ENCODE measurements at places on chromosomes 6 and 20.

DNA sequence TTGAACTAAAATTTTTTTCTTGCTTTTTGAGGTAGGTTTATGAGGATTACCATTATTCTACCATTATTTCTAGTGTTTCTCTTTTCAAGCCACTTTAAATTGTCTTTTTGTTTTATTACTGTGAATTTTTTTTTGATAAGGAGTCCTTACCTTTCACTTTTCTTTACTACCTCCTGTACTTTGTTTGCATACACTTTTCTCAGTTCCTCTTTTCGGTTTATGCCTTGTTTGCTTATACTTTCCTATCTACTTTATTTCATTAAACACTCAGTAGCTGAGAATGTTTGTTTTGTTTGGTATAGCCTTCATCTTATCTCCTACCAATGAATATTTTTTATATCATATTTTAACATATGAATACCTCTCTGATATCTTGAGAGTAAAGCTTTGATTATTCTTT is 147.9 kb downstream of the TFAP2B start:
- DNase-seq, result no peak

DNA sequence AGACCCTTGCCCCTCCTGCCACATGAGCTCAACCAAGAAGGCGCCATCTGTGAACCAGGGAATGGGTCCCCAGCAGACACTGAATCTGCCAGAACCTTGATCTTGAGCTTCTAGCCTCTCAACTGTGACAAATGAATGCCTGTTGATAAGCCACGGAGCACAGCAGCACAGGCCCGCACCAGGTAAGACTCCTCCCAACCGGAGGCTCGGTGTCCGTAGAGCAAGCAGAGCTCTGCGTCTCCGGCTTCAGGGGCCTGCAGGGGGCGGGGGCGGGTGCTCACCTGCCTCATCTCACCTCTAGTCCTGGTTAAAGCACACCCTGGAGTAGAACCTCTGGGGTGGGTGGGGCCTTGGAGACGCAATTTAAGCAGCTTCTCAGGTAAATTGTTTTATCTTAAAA is 122.7 kb downstream of the SMOC2 start:
- DNase-seq, result no peak

DNA sequence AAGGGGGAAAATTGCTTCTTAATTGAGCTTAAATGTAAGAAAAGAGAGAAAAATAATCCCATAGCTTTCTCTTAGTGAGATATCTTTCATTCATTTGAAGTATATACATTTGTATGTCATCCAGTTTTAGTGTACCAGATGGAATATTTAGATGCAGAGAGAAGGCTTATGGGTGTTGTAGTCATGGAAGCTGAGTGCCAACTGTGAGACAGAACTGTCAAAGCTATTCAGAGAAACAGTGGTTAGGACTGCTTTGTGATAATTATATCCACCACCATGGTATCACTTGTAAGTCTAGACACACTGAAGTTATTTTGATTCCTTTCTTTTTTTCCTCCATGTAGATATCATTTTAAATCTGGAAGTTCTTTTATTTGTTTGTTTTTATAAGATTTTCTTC is 524.3 kb upstream of the EPHA7 start:
- DNase-seq, result no peak

- no peak for DNase-seq
Measured at GRCh38 chr6:109793021-109793420, 101.9 kb downstream of the FIG4 start.

DNA sequence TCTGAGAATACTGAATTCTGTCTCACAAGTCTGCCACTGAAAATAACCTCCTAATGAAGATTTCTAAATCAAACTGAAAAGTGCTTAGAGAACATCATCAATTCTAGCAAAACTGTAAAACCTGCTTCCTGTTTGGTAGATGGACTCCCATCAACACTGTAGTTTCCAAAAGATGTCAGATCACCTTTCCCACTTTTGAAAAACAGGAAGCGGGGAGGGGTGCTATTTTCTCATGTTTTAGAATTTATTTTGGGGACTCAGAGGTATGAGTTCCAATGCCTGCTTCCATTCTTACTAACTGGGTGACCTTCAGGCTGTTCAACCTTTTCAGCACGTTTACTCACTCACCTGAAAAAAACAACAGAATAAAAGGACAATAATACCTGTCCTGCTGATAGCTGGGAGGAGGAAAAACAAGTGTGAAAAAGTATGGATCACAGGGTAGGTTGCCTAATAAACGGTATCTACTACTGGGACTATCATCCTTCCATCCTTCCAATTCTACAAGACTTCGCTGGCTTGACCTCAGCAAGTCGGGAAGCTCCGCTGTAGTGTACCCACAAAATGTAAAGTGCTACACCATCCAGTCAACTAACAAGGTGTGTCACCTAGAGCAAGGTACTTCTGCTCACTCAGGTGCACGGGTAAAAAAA is 1.1 kb downstream of the ATP5F1E start:
- no peak for DNase-seq

DNA sequence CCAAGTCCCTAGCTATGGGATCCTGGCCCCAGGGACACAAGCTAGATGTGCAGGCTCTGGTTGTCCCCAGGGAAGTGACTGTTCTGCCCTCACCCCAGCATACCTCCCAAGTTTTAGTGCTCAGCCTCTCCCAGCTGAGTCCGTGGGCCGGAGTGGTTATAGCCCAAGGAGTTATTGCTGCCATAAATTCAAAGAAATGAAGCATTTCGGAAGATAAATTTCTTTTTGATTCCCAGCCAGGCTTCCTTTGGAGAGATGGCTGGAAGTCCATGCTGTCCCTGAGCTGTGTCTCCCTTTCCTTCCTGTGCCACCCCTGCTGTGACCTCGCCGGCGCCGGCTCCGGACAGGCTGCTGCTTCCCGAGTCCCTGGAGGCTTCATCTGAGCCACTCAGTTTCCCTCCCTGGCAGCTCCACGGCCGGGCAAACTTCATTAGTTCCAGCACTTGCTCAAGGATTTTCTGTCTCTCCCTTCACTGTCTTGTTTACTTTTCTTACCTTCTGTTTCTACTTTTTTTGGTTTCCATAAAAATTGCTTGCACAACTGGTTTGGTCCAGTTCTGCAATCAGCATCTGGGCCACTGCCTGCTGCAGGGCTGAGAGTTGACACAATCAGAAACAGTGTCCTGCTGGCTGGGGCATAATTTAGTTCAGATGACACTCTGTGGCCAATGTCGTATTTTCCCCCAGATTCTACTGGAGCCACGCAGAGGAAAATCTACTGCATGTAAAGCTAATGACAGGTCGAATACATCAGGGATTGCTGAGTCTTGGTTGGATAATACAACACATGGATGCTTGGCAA is 225.5 kb downstream of the SYNDIG1 start:
- DNase-seq, result no peak

- DNase-seq, result no peak
Measured at GRCh38 chr6:77290798-77291197, 172.5 kb downstream of the HTR1B start.

All from left cardiac atrium (tissue), 4 donors.